Activated naive CD8-positive, alpha-beta T cell treated with anti-CD3 and anti-CD28 coated beads, Interleukin-2, amount 50 U/mL, for 24 hours (primary cell): ENCODE measurements at places on chromosomes 16 and 17.

GRCh38 chr17:42404326-42405055 is 16.2 kb upstream of the STAT3 start:
- H3K27ac ChIP-seq = no peak overlapping the region
- no peaks in the 10 kb centered on the region for H3K27me3 ChIP-seq
- no peak overlapping the region for H3K4me3 ChIP-seq
- no peaks in the 10 kb centered on the region for H3K36me3 ChIP-seq
- H3K4me1 ChIP-seq = peaks cover 31% of the 10 kb centered on the region

- no peaks in the 10 kb centered on the region for H3K27me3 ChIP-seq
- H3K36me3 ChIP-seq = peaks cover 27% of the 10 kb centered on the region
- peak overlapping the region; percentile 94 for H3K4me3 ChIP-seq
- no peak for DNase-seq
- peaks cover 20% of the 10 kb centered on the region for H3K4me1 ChIP-seq
- H3K27ac ChIP-seq = peak overlapping the region; percentile 82
Observed at GRCh38 chr17:47822785-47823184, 1.2 kb upstream of the OSBPL7 start.

DNA sequence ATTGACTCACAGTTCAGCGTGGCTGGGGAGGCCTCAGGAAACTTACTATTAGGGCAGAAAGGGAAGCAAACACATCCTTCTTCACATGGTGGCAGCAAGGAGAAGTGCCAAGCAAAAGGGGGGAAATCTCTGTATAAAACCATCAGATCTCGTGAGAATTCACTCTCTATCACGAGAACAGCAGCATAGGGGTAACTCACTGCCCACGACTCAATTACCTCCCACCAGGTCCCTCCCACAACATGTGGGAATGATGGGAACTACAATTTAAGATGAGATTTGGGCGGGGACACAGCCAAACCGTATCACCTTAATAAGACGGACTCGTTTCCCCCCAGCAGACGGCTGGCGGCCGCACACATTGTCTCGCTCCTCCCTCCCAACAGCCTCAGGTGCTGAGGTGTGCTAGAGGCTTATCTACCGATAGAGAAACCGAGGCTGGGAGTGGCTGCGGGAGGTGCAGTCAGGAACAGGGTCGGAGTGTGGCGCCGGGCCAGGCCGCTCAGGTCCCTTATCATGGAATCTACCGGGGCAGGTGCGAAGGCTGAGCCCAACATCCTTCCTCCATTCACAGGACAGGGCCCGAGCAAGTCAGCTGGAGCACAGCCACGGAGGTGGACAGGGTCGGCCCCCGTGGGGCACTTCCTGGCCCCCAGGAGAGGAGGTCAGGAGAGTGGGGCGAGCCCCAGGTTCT is 4.9 kb upstream of the ZG16B start:
- H3K27ac ChIP-seq = no peak overlapping the region
- H3K27me3 ChIP-seq = no peaks in the 10 kb centered on the region
- no peak for DNase-seq
- no peaks in the 10 kb centered on the region for H3K4me1 ChIP-seq

GRCh38 chr17:81662002-81662401 is 4.4 kb downstream of the OXLD1 start:
- H3K36me3 ChIP-seq = peaks cover 16% of the 10 kb centered on the region
- no peak for DNase-seq
- no peak overlapping the region for H3K4me3 ChIP-seq
- peaks cover 36% of the 10 kb centered on the region for H3K4me1 ChIP-seq

- no peak overlapping the region for H3K4me3 ChIP-seq
- no peak overlapping the region for H3K27ac ChIP-seq
- DNase-seq = no peak
- peaks cover 9% of the 10 kb centered on the region for H3K27me3 ChIP-seq
- H3K36me3 ChIP-seq = peaks cover 7% of the 10 kb centered on the region
Observed at GRCh38 chr17:81538651-81539570, 10.7 kb downstream of the FSCN2 start.

DNA sequence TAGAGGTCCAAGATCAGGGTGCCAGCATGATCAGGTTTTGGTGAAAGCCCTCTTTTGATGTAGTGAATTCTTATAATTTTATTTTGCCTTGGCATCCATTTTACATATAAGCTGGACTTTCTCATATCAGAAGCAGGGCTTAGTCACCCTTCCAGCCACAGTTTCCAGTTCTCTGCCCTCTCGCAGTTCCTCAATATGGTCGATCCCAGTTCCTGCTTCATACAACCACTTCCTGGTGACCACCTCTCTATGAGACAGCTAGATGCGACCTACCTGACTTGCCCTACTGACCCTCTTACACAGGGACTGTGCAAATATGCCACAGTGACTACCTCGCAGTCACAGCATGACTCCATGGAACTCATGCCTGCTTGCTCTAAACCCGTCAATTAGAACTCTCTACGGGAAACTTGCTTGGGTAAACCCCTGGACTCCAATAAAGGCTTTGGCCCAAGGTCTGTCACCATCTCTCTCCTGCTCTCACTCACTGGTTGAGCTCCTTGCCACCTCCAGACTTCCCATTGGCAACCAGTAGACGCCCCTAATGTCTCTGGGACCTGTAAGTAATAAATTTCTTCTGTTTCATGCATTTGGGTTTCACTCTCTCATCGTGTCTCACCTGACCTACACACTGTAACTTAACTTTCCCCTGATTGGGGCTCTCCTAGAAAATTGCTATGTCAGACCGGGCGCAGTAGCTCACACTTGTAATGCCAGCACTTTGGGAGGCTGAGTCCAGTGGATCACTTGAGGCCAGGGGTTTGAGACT is 21.4 kb downstream of the CD300LG start:
- no peaks in the 10 kb centered on the region for H3K36me3 ChIP-seq
- H3K4me1 ChIP-seq = no peaks in the 10 kb centered on the region
- H3K27ac ChIP-seq = no peak overlapping the region
- no peak overlapping the region for H3K4me3 ChIP-seq

DNA sequence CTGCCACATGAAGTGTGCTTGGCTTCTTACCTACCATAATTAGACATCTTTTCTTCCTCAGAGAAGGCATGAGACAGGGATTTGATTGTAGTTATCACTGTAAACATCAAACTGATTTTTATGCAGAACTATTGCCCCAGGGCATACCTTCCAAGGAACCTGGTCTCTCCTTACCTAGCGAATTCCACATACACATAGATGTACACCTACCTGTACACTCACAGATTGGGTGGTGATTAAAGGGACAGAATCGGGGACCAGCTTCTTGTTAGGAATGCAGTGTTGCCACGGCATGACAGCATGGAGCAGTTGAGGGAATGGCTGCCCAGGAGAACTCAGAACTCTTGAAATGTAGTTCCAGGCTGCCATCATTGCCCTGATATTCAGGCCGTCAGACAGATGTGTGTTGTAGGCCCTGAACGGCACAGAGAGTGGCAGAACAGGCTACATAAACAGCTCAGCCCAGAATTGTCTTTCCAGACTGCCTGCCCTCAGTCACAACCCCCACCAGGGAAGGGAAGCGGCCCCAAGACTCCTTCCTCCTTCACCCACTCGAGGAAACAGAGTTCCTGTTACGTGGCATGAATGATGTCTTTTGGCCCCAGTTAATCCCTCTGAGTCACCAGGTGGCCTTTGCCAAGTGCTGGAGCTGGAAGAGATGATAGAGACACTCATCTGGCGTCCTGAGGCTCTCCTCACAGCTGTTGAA is 17.8 kb upstream of the NAGLU start:
- no peak overlapping the region for H3K4me3 ChIP-seq
- H3K4me1 ChIP-seq = peaks cover 6% of the 10 kb centered on the region

- H3K27me3 ChIP-seq = peaks cover 2% of the 10 kb centered on the region
- peaks cover 2% of the 10 kb centered on the region for H3K36me3 ChIP-seq
- no peaks in the 10 kb centered on the region for H3K4me1 ChIP-seq
- no peak for DNase-seq
Observed at GRCh38 chr16:841455-842060, 41.0 kb upstream of the GNG13 start.

- no peak for DNase-seq
- H3K27ac ChIP-seq = no peak overlapping the region
- H3K27me3 ChIP-seq = peaks cover 7% of the 10 kb centered on the region
- H3K4me1 ChIP-seq = peaks cover 18% of the 10 kb centered on the region
- no peaks in the 10 kb centered on the region for H3K36me3 ChIP-seq
- peak overlapping the region; percentile 32 for H3K4me3 ChIP-seq
Observed at GRCh38 chr17:73646409-73647300, 2.4 kb upstream of the SDK2 start.

DNA sequence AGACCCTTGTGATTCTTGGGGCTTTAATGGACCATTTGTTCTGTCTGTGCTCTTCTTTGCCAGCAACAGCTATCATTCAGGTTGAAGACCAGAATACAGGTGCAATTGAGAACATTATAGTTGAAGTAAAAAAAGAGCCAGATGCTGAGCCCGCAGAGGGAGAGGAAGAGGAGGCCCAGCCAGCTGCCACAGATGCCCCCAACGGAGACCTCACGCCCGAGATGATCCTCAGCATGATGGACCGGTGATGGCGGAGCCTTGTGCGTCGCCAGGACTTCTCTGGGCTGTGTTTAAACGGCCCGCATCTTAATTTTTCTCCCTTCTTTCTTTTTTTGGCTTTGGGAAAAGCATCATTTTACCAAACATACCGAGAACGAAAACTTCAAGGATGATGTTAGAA is 7.3 kb upstream of the CARMIL2 start:
- H3K36me3 ChIP-seq = peaks cover 22% of the 10 kb centered on the region
- no peaks in the 10 kb centered on the region for H3K27me3 ChIP-seq
- H3K4me3 ChIP-seq = no peak overlapping the region
- no peak overlapping the region for H3K27ac ChIP-seq

GRCh38 chr17:40565769-40566409 is 617 bp upstream of the CCR7 start:
- H3K36me3 ChIP-seq = peaks cover 46% of the 10 kb centered on the region
- H3K27ac ChIP-seq = peak overlapping the region; percentile 98
- DNase-seq = peak; percentile 11
- H3K27me3 ChIP-seq = no peaks in the 10 kb centered on the region

DNA sequence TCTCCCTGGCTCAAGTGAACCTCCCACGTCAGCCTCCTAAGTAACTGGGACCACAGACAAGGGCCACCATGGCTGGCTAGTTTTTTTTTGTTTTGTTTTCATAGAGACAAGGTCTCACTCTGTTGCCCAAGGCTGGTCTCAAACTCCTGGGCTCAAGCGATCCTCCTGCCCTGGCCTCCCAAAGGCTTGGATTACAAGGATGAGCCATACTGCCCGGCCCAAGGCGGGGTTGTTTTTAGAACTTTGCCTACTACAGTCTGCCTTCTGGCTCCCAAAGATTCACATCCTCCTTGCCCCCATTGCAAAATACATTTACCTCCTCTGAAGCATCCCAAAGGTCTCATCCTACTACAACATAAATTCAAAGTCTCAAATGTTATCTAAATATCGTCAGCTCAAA is 49.5 kb upstream of the PHOSPHO1 start:
- no peak for DNase-seq
- no peaks in the 10 kb centered on the region for H3K4me1 ChIP-seq
- no peaks in the 10 kb centered on the region for H3K36me3 ChIP-seq

GRCh38 chr16:2952679-2953078 is 11.4 kb upstream of the KREMEN2 start:
- H3K27me3 ChIP-seq = peaks cover 7% of the 10 kb centered on the region
- no peak for DNase-seq
- H3K4me1 ChIP-seq = peaks cover 1% of the 10 kb centered on the region
- H3K27ac ChIP-seq = no peak overlapping the region
- H3K4me3 ChIP-seq = no peak overlapping the region

DNA sequence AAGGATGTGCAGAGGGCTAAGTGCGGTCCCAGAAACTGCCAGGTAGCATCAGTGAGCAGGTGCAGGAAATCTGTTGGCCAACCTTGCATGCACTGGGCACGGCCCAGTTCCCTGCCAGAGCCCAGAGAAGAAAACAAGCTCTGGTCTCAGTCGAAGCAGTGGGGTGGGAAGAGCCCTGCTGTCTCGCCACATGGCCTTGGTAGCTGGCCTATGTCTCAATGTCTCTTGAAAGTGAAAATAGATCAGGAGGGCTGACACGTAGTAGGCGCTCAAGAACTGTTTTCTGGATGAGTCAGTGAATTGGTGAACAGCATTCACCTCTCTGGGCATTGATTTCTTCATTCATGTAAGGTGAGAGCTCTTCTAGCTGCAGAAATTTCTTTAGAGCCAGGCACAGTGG is 90.4 kb downstream of the MARF1 start:
- peaks cover 13% of the 10 kb centered on the region for H3K36me3 ChIP-seq
- H3K4me3 ChIP-seq = no peak overlapping the region
- DNase-seq = no peak
- peak overlapping the region; percentile 66 for H3K27ac ChIP-seq

- H3K27ac ChIP-seq = no peak overlapping the region
- no peak overlapping the region for H3K4me3 ChIP-seq
- peaks cover 26% of the 10 kb centered on the region for H3K36me3 ChIP-seq
- no peak for DNase-seq
- peaks cover 33% of the 10 kb centered on the region for H3K4me1 ChIP-seq
Observed at GRCh38 chr16:89119166-89119621, 25.5 kb downstream of the ACSF3 start.

DNA sequence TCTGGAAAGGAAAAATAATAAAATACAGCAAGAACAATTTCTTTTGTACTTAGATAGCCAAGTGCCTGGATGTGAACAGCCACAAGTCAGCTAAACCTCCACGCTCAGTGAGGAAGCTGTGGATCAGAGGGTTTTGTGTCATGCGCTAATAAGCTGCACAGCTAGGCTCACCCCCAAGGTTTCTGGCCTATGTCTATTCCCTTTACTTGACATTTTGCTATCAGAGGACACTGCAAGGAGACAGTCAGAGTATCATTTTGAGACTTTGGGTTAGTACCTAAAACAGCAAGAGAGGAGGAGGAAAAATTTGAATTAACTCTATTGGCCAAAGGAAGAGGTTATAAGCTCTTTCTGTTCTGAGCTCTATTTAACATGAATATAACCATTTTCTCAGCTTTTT is 139.3 kb downstream of the KCNJ2 start:
- H3K27ac ChIP-seq = no peak overlapping the region
- no peaks in the 10 kb centered on the region for H3K4me1 ChIP-seq
- DNase-seq = no peak
- no peaks in the 10 kb centered on the region for H3K27me3 ChIP-seq
- H3K4me3 ChIP-seq = no peak overlapping the region
- H3K36me3 ChIP-seq = no peaks in the 10 kb centered on the region

GRCh38 chr17:9020824-9021157 is 519 bp upstream of the NTN1 start:
- peaks cover 48% of the 10 kb centered on the region for H3K27me3 ChIP-seq
- H3K27ac ChIP-seq = no peak overlapping the region
- peaks cover 9% of the 10 kb centered on the region for H3K4me1 ChIP-seq
